Activated naive CD4-positive, alpha-beta T cell treated with anti-CD3 and anti-CD28 coated beads for 36 hours (primary cell): ENCODE measurements at places on chromosomes 7 and 10.

DNA sequence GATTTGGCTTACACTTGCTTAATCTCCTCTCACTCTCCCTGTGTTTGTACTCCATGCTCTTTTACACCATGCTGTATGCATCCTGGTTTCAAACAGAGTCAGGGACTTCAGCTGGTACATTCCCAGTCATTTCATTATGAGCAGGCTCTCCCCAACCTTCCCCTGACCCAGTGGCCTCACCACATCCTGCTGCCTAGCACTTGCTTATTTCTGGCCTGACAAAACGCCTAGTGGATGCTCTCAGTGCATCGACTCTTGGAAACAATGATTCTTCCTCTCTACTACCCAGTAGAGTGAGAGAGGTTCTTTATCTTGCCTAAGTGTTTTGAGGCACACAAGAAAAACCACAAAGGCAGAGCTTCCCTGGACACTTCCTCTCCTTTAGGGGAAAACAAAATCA, 63.4 kb downstream of the CAV1 start:
- peak; percentile 76 for DNase-seq

DNA sequence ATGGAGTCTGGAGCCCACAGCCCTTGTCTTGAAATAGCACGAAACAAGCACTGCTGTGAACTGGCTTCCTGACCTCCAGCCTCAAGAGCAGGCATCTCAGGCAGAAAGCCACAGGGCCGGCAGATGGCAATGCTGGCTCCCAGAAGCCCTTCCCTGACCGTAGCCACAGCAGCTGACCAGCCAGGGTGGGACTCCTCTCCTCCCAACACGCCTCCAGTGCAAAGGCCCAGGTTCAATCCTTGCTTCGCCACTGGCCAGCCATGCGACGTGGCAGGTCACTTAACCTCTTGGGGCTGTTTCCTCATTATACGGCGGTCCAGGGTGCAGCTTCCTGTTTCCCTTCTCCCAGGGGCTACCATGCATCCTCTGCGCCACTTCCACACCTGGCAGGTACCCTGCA, 12.8 kb downstream of the PRKAG2 start:
- DNase-seq: no peak

DNA sequence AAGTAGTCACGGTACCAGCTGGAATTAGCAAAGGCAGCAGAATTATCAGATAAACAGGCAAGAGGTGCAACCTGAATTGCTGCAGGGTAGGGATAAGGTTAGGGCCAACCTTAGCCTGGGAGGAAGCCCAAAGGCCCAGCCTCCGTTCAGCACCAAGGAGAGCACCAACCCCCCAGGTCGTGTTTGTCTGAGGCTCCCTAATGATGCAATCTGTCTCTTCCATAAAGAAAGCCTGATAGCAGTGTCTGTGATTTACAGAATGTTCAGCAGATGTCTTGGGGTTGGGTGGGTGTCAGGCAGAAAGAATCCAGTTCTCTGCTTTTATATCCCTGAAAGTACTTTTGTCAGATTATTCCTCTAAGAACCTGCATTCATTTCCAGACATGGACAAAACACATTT, 328.4 kb upstream of the AOAH start:
- DNase-seq: peak; percentile 59

DNA sequence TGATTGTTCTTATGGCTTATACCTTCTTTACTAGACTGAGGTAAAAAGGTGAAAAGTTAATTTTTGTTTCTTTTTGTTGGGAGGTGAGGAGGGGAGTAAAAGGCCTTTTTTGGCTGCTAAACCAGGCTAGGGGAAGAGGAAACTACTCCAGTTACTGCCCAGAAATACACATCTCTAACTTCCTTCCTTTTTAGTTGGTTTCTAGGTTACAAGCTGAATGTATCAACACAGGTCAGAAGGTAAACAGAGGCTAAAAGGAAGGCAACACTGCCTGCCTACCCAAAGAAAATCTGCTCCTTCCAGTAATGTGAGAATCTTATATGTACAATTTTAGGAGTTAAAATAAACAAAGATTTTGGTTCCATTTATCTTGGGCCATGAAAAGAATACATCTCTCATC, 140.4 kb downstream of the NRBF2 start:
- no peak for DNase-seq

- no peak for DNase-seq
Measured at GRCh38 chr7:137590071-137590755, 246.7 kb upstream of the PTN start.

DNA sequence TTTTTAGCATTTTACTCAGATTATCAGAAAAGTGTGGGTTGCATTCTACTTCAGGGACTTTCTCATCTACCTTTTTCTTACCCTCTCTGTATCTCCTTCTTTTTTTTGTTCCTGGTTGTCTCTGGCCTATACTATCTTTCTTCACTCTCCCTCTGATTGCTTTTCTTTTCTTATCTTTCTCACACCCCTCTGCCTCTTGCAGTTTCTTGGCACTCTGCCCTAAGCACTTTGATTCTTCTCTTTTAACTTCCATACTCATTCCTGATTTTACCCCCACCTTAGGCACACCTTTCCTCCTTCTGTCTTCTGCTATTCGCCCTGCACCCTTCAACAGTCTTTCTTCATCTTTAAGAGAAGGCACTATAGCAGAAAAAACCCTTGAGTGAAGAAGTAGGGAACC, 92.8 kb upstream of the HPS1 start:
- no peak for DNase-seq

DNA sequence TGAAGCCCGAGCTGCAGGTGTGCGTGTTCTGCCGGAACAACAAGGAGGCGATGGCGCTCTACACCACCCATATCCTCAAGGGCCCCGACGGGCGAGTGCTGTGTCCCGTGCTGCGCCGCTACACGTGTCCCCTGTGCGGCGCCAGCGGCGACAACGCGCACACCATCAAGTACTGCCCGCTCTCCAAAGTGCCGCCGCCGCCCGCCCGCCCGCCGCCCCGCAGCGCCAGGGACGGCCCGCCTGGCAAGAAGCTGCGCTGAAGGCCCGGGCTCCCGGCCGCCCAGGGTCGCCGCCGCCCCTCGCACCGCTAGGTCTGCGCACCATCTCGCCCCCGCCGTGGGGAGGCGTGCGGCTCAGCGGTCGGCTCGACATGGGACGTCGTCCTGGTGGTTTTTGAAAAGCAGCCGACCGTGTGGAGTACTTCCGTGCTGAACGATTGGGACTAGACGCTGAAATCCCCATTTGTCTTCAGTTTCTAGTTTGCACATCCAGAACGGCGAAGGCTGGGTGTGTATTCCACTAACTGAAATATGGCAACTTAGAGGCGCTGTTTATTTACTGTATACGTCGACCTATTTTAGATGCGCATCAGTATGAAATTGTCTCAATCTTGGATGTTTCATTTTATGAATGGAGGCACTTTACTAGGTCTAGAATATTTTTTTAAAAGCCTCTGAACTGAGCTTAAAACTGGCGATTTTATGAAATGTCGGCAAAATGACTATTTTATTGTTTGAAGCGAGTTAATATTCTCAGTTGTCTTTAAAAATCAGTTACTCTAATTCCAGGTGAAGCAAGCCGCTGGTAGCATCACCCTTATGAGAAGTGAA, 1.1 kb downstream of the NANOS1 start:
- DNase-seq: peak; percentile 66

DNA sequence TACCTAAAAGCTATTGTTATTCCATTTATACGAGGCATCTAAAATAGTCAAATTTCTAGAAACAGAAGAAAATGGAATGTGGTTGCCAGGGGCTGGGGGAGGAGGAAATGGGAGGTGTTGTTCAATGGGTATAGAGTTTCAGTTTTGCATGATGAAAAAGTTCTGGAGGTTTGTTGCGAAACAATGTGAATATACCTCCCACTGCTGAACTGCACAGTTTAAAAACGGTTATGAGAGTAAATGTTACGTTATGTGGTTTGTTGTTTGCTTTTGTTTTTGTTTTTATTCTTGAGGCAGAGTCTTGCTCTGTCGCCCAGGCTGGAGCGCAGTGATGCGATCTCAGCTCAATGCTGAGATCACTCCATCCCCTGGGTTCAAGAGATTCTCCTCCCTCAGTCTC, 64.9 kb upstream of the NRBF2 start:
- no peak for DNase-seq

DNA sequence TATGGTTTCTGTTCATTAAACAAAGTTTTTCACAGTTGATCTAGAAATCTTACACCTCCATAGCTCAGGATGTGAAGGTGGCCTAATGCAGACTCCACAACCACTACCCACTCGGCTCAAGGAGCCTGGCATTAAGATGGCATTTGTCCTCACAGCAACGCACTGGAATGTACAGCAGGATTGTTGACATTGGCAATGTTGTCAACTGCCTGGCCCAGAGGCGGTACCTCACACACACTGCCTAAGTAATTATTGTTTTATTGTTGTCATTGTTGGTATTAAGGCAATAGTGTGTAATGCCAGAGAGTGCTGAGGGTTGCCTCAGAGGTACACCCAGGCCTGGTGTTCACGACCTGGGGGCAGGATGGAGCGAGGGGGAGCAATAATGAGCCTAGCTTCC, 38.3 kb downstream of the LRRC18 start:
- DNase-seq: no peak

DNA sequence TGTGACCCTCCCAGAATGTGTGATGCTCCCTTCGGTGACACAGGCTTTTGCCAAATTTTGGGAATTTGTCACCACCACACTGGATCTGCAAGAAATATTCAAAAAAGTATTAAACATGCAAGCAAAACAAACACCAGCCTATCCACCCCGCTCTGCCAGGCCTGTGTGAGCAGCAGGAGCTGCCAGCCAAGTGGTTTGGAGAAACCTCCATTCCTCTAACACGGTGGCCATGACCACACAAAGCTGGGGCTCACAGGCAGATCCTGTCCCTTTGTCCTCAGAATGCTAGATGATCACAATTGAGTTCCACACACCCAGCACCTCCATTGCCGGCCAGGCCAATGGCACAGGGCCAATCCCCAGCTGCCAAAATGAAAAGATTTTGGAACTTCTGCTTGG, 261.9 kb upstream of the PPP2R2D start:
- DNase-seq: no peak

DNA sequence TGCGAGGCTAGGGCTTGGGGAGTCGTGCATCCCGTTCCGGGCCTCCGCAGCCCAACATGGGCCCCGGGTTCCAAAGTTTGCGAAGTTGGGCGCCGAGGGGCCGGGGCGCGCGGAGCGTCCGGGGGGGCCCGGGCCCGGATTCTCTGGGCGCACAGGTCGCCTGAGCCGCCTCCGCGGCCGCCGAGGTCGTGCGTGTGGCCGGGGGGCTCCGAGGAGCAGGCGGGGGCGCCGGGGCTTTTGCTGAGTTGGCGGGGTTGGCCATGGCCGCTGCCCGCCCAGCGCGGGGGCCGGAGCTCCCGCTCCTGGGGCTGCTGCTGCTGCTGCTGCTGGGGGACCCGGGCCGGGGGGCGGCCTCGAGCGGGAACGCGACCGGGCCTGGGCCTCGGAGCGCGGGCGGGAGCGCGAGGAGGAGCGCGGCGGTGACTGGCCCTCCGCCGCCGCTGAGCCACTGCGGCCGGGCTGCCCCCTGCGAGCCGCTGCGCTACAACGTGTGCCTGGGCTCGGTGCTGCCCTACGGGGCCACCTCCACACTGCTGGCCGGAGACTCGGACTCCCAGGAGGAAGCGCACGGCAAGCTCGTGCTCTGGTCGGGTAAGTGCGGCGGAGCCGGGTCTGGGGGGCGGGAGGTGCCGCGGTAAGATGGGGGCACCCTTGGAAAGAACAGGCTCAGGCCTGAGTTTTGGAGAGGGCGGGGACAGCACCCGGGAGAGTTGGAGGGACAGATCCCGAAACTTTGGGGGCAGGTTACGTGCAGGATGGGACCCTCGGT, 643 bp downstream of the SMO start:
- no peak for DNase-seq

- DNase-seq: peak; percentile 49
Measured at GRCh38 chr7:99407872-99408378, 472 bp downstream of the PDAP1 start.

GRCh38 chr10:102463983-102464382, 12.6 kb upstream of the C10orf95 start:
- no peak for DNase-seq

GRCh38 chr7:70455925-70456324, 676.0 kb upstream of the GALNT17 start:
- no peak for DNase-seq

- no peak for DNase-seq
Measured at GRCh38 chr7:28315565-28316410, 96.5 kb upstream of the CREB5 start.

DNA sequence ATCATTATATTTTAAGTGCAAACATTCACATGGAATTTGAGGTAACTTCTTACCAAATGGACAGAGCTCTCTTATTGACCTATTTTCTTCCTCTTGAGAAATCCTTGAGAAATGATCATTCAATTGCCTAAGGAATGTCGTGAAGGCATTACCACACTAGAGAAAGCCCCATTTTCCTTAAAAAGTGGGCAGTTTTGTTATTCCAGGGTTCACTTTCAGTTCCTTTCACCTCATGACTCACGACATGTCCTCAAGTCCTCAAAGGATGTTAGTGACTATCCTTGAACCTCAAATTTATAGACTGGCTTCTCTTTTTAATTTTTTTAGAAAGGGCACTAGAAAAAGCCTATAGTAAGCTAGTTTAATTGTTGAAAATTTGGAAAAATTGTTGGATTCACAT, 40.4 kb upstream of the SMIM30 start:
- no peak for DNase-seq
